Right ventricle myocardium inferior (tissue), 1 donor: ENCODE measurements at places on chromosomes 2 and 18. TPM values are rescaled to one million over a fixed set of nuclear protein-coding genes. Genes with fewer than 3 reads are reported as not detected.
A peak's percentile ranks its signal among the peaks of the same experiment; 100 is the strongest.

- DNase-seq: no peak
These were observed 1.9 kb downstream of the RAB31 start for GRCh38 chr18:9710037-9710436.

- no peak for DNase-seq
These were observed 95.4 kb downstream of the CABLES1 start for GRCh38 chr18:23230686-23231085.

SPP2 gene
- not detected for total RNA-seq

GRCh38 chr2:13578547-13578946 is 861.8 kb downstream of the TRIB2 start:
- no peak for DNase-seq

- peak; percentile 52 for DNase-seq
These were observed 428 bp downstream of the TCF4 start for GRCh38 chr18:55587418-55588110.

- no peak for DNase-seq
These were observed 73.7 kb upstream of the TGFA start for GRCh38 chr2:70627211-70627898.

RTKN gene
- 16.4 TPM for total RNA-seq

DNA sequence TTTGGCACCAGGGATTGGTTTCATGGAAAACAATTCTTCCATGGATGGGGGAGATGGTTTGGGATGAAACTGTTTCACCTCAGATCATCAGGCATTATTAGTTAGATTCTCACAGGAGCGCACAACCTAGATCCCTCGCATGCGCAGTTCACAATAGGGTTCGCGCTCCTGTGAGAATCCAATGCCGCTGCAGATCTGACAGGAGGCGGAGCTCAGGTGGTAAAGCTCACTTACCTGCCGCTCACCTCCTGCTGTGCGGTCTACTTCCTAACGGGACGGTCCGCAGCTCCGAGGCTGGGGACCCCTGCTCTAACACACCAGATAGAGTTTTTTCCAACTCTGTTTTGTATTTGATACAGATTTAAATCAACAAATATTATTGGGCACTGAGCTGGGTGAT is 286.5 kb downstream of the MTX2 start:
- DNase-seq: no peak
